RWPE1 (cell line): ENCODE measurements at places on chromosomes 6 and 20.
A peak's percentile ranks its signal among the peaks of the same experiment; 100 is the strongest.

GRCh38 chr6:137783710-137784109 is 83.3 kb upstream of the TNFAIP3 start:
- no peak for DNase-seq

GRCh38 chr6:111803371-111803770 is 69.9 kb downstream of the FYN start:
- no peak for DNase-seq

GRCh38 chr6:32095338-32096086 is 13.6 kb downstream of the TNXB start:
- no peak for DNase-seq

DNA sequence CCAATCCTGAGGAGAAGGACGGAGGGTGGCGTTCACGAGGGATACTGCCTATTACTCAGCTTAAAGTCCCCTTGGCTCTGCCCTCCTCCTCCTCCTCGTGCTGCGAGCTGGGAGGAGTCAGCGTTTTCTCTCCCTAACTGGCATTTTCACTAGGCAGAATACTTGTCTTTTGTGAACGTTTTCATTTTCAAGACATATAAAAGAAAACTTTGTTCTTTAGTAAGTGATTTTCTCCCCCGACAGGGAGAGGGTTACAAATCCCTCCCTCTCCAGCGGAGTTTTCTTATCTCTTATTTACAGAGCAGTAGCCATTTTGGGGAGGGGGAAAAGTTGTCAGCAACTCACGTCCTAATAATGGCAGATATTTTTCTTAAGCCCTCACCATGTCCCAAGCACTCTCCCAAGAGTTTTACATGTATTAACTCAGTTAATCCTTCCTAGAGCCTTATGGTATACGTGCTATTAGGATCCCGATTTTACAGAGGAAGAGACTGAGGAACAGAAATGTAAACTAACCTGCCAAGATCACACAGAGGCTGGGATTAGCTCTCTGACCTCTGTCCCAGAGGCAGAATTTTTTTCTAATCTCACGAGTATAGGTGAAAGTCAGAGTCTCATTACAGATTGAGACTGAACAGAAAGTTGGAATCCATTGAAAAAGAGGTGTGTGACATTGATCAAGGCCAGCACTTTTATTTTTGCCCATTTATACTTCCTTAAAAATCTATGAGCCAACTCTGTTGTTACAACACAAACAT is 30.0 kb upstream of the ZNF217 start:
- peak; percentile 65 for DNase-seq
